ENCODE measurements at places on chromosomes 12 and 14. TPM values are rescaled to one million over a fixed set of nuclear protein-coding genes. Genes with fewer than 3 reads are reported as not detected.

The OR4E1 gene
- not detected for total RNA-seq

The CD163L1 gene
- total RNA-seq: 3.8 TPM

DNA sequence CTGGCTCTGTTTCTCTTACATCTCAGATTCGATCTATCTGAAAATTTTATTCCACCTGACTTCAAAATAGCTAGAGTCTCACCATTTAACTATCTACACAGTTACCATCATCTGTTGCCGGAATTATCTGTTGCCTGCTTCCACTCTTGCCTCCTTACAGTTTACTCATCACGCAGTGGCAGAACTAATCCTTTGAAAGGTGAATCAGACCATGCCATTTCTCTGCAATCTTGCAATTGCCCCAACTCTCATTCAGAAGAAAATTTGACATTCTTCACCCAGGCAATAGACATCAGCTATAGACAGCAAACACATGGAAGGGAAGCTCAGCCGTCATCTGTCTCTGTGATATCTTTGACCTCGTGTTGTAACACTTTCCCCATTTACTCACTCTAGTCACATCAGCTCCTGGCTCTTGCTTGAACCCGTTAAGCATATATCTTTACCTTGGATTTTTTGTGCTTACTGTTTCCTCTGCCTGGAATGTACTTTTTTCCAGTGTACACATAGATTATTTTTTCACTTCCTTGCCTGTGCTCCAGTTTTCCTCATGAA is 85.5 kb downstream of the PDE3A start:
- DNase-seq: no peak

The TTC9 gene
- total RNA-seq: 1.6 TPM

- no peak for DNase-seq
These were observed 79.2 kb upstream of the NCOR2 start for GRCh38 chr12:124646385-124647230.

Data from chondrocyte (in vitro differentiated cells).